ENCODE measurements at places on chromosomes 7 and 10.

- H3K4me1 ChIP-seq = peaks cover 11% of the 10 kb centered on the region
- no peak overlapping the region for H3K4me3 ChIP-seq
- H3K27me3 ChIP-seq = no peaks in the 10 kb centered on the region
- no peak for DNase-seq
- no peak overlapping the region for H3K27ac ChIP-seq
These were observed 3.7 kb downstream of the METTL27 start for GRCh38 chr7:73838642-73839041.

DNA sequence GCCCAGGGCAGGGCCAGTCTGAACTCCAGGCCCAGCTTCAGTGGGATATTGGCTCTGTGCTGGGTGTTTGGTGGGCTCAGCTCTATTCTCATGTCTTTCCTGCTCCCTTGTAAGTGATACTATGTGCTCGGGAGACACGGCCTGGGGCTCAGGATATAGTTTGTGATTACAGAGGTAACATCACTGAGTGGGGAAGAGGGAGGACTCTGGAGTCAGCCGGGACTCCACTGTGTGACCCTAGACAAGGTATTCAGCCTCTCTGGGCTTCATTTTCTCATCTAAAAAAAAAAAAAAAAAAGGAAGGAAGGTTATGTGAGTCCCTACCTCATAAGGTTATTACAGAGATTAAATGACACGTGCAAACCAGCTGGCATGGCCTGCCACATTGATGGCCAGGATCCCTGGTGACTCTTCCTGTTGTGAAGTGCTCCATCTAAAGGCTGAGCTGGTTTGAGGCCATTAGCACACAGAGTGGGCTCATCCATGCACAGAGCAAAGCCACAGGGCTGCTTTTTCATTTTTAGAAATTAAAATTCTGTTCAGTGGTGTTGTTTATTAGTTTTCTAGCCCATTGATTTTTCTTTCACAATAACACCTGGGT, 15.7 kb downstream of the SLC13A4 start:
- no peaks in the 10 kb centered on the region for H3K36me3 ChIP-seq
- no peak overlapping the region for H3K27ac ChIP-seq
- no peaks in the 10 kb centered on the region for H3K4me1 ChIP-seq
- no peak for DNase-seq
- H3K4me3 ChIP-seq = no peak overlapping the region
- H3K27me3 ChIP-seq = no peaks in the 10 kb centered on the region

DNA sequence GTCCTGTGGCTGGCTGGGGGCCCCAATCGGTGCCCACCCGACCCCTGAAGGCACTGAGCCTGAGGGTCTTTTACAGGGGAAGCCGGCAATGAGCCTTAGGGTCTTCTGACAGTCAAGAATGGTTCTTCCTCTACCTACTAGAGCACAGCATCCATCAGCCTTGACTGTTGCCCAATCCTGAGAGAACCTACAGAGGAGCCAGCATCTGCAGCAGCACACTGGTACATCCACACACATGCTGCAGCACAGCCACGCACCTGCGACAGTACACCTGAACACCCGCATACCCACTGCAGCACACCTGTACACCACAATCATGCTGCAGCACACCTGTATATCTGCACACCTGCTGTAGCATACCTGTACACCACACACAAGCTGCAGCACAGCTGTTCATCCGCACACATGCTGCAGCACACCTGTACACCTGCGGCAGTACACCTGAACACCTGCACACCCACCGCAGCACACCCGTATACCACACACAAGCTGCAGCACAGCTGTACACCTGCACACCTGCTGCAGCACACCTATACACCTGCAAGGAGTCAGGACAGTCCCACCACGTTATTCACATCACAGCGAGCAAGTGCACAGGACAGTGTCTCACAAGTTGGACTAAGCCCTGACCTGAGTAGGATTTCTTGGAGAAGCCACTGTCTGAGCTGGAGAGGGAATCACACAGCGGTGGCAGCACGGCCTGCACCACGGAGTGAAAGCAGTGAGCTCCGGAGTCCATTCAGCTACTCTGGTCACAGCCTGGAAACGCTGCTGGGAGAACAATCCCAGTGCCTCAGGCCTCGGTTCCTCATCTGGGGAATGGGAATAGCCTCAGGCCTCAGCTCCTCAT, 56.4 kb downstream of the VIPR2 start:
- no peak for DNase-seq
- no peak overlapping the region for H3K4me3 ChIP-seq
- no peaks in the 10 kb centered on the region for H3K27me3 ChIP-seq
- H3K4me1 ChIP-seq = peaks cover 22% of the 10 kb centered on the region

- no peaks in the 10 kb centered on the region for H3K4me1 ChIP-seq
- no peak for DNase-seq
- H3K27ac ChIP-seq = no peak overlapping the region
- no peaks in the 10 kb centered on the region for H3K27me3 ChIP-seq
These were observed 339.1 kb upstream of the NPVF start for GRCh38 chr7:25567430-25567829.

GRCh38 chr7:133650487-133651300, 397.8 kb downstream of the EXOC4 start:
- no peaks in the 10 kb centered on the region for H3K4me1 ChIP-seq
- no peak overlapping the region for H3K4me3 ChIP-seq
- no peaks in the 10 kb centered on the region for H3K36me3 ChIP-seq
- H3K27me3 ChIP-seq = no peaks in the 10 kb centered on the region
- no peak for DNase-seq

DNA sequence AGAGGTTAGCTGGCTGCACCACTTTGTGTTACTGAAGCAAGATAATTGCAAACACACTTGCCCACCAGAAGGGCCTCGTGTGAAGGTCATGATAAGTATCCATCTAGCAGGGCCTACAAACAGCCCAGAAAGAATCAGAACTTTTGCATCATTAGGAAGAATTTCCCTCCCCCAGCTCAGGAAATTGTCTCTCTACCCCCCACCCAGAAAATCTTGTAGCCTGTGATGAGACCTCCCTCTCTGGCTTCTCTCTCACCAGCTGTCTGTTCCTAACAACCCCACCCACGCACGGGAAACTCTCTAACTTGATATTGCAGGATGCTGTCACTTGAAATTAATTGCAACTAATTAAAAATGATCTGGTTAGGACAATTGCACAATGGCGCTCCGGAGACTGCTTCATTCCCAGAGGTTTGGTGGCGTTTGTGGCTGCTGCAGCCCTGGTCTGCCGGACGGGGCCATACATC, 34.5 kb downstream of the ZNF503 start:
- no peaks in the 10 kb centered on the region for H3K27me3 ChIP-seq
- H3K36me3 ChIP-seq = no peaks in the 10 kb centered on the region
- no peaks in the 10 kb centered on the region for H3K4me1 ChIP-seq
- DNase-seq = no peak
- no peak overlapping the region for H3K27ac ChIP-seq
